Sciatic nerve (tissue), 2 donors: ENCODE measurements at places on chromosomes 13 and 19. TPM values are rescaled to one million over a fixed set of nuclear protein-coding genes. Genes with fewer than 3 reads are reported as not detected.

ADAMTSL5 gene
- total RNA-seq: 48.3 TPM

OVOL3 gene
- not detected for total RNA-seq

PRSS57 gene
- not detected for total RNA-seq

SLC10A2 gene
- not detected for total RNA-seq

ZNF43 gene
- total RNA-seq: 19.3 TPM

LIN7B gene
- total RNA-seq: 9.8 TPM
